Stimulated activated CD4-positive, alpha-beta T cell treated with anti-CD3 and anti-CD28 coated beads, Interleukin-15, amount 100 ng/mL, for 48 hours (primary cell): ENCODE measurements at places on chromosomes 1 and 21.

DNA sequence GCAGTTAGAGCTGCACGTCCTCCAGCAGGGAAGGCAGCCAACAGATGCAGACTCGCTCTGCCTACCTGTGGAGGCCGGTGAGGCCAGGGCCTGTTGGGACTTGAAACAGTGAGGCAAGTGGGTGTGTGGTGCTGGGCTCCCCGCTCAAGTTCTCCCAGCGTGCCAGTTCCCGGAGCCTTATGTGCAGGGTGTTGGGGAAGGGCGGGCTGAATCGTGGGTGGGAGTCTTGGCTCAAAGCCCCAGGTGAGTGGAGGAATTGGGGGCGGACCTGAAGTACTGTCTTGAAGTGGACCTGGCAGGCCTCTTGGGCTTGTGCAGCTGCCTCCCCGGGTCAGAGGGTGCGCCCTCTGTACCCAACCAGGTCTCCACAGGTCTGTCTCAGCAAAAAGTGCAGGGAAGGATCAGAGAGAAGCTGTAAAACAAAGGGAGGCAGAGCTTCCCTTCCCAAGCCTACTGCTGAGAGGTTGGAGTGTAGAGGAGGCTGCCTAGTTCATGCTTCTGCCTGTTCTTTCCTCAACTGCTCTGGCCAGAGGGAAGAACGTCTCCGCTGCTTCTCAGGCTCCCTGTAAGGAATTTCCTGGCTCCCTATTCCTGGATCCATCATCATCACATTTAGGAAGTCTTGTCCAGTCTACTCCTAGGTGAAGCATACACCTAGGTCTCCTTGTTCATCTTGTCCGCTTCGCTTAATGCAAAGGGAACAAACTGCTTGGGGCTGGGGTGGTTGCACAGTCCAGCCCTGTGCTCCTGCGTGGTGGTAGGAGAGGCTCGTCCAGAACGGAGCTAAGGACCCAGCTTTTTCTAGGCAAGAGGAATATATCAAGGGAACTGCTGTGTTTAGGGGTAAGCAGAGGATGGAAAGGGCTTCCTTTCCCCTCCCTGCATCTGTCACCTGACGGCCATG, 14.9 kb downstream of the UTP11 start:
- no peak for DNase-seq

- DNase-seq: no peak
Observed at GRCh38 chr21:39362733-39363132, 13.8 kb upstream of the HMGN1 start.

- DNase-seq: no peak
Observed at GRCh38 chr1:95207223-95207935, 26.6 kb upstream of the RWDD3 start.

DNA sequence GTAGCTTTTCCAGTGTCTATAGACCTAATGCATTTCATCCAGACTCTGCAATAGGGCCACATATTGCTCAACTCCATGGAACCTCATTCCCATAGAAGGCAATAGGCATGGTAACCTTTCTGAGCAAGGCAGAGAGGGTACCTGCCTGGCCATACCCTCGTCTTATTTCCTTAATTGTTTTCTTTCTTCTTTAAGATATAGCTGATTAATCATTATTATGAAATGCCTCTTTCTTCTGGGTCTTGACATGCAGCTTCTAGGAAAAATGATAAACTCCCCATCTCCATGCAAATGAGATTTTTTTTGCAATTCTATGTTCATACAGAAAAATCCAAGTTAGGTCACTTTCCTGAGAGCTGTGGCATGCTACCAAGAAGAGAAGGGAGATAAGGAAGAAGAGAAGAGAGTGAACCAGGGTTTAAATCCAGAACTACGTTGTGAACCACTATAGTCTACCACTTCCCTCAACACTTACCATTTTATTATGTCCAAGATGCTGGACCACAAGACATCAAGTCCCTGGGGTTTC, 33.0 kb upstream of the IL20 start:
- DNase-seq: no peak

GRCh38 chr1:174217787-174218574, 58.7 kb downstream of the RABGAP1L start:
- no peak for DNase-seq

DNA sequence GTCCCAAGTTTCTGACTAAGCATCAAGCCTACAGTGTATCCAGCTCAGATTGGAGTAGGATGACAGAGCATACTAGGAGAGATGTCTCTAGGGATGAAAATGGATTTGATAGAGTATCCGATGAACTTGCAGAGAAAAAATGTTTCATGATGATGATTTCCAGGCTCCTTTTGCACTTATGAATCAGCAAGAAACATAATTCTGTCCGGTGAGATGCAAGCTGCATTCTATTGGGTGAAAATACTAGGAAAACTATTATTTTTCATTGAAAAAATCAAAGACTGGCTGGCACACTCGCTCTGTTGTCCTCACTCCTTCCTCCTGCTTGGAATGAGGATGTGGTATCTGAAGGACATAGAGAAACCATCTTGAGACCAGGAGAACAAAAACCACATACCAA, 35.4 kb upstream of the RAB3GAP2 start:
- no peak for DNase-seq

DNA sequence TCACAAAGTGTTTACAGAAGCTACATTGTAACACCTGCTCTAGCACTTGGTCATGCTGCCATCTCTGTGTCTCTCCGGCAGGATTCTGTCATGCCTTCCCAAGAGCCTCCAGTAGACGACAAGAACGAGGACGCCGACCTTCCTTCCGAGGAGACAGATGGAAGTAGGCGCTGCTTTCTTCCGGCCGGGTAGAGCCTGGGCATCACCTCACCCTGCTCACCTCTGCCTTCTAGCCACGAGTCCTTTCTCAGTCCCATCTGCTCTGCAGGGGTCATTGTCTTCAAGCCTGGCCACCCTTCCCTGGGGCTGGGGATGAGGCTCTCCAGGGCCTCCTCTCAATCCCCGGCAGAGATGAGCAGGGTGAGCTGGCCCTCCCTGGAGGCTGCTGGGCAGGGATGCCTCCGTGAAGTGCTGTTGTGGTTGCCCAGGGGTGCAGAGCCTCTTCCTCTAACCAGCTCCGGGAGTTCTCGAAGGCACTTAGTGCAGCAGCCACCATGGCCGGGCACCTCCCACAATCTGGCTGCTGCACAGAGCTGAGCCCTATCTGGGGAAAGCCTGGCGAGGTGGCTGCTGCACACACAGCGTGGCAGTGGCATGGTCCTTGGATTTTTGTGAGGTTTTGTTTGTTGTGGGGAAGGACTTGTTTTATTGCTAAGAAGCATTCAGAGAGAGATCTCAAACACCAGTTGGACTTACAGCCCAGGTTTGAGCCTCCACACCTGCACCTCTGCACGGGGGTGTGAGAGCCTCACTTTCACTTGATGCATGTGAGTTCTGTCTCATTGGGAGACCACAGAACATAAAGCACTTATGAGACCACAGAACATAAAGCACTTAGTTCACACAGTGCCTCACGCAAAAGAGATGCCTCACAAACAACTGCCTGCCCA, 48.4 kb downstream of the FAAP20 start:
- DNase-seq: no peak

DNA sequence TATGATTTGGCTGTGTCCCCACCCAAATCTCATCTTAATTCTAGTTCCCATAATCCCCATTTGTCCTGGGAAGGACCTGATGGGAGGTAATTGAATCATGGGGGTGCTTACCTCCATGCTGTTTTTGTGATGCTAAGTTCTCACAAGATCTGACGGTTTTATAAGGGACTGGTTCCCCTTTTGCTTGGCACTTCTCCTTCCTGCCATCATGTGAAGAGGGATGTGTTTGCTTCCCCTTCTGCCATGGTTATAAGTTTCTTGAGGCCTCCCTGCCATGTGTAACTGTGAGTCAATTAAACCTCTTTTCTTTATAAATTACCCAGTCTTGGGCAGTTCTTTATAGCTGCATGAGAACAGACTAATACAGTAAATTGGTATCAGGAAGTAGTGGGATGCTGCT, 114.1 kb downstream of the ZNF648 start:
- DNase-seq: no peak

GRCh38 chr1:205656236-205656635, 24.1 kb downstream of the SLC45A3 start:
- no peak for DNase-seq

- no peak for DNase-seq
Observed at GRCh38 chr1:235865565-235866204, 1.0 kb downstream of the LYST start.
